CD4-positive, alpha-beta T cell treated with Interleukin-15 for 1 hour (primary cell): ENCODE measurements at places on chromosomes 5 and 9.

DNA sequence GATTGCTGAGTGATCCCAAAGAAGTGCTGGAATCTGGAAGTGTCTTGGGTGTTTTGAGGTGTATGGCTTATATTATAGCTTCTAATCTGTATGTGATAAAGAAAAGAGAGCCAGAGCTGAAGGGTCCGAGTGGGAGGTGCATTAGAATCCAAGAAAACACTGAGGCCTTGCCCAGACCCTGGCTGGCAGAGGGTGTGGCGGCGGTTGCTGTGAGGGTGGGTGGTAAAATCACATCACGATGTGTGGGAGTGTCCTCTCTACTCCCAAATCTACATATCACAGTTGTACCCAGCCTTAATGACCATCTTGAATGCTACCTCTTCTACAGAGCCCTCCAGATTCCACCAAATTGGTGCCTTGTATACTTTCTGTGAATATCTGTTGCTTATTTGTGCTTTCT, 28.9 kb downstream of the ACTBL2 start:
- DNase-seq, result no peak

- no peak for DNase-seq
These were observed 31.0 kb downstream of the PCBD2 start for GRCh38 chr5:134935711-134936602.

DNA sequence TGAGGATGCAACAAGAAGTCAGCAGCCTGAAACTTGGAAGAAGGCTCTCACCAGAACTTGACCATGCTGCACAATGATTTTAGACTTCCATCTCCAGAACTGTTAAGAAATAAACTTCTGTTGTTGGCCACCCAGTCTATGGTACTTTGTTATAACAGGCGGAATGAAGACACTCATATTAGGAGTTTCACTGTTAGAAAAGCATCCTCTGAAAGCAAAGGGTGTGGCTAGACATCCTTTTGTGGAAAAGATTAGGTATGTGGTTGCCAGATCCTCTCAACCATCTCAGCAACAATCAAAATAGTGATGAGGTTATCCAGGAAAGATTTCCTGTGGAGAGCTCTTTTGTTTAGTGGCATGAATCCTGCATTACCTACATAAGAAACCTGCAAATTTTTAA, 20.7 kb downstream of the ITGA2 start:
- no peak for DNase-seq

DNA sequence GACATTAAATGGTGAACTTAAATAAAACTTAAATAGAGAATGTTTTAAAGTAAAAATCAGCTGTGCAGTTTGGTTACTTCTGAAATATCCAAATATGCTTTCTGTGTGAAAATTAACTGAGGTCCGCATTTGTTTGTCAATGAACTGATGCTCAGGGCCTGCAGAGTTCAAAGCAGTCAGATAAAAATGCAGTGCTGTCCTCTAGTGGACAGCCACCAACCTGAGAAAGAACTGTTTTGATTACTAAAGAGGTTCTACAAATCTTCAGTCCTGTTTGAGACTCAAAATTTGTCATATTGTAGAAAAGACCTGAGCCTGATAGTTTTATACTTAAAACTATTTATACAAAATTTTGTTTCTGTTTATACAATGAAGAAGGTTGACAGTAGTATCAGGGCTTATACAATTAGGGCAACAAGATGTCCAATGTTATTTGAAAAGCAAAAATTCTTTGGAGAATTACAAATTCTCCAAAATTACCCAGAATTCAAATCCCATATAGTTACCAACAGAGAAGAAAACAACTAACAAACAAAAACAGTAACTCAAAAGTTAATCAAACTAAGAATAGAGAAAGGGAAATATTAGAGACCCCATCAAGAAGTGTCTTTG, 232.3 kb upstream of the TBCA start:
- no peak for DNase-seq

- DNase-seq, result peak; percentile 70
These were observed 80.2 kb downstream of the NTNG2 start for GRCh38 chr9:132241840-132242620.

GRCh38 chr5:172791726-172792445, 20.9 kb upstream of the DUSP1 start:
- no peak for DNase-seq

DNA sequence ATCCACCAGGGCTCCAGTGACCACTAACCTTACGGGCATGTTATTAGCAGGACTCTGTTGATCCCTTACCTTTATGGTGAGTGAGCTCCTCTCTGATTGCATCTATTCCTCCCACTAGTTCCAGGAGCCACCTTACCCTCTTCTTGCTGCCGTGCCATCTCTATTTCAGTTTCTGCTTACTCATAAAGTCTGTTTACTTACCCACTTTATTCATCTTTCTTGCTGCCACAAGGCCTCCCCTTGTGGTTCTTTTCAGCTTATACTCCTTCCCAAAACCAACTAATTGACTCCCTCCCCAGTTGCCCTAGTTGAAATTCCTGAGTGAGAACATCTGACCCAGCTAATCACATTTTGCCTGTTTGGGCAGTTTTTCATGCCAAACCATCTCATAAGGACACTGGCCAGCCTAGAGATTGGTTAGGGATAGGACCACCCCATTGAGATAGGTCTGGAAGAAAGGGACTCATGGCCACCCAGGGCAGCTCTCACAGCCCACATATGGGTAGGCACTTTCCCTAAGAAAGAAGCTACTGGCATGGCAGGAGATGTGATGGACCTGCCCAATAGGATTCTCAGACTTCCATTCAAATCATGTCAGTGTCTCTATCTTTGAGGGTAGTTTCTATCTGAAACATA, 412.7 kb downstream of the EFNA5 start:
- DNase-seq, result no peak

DNA sequence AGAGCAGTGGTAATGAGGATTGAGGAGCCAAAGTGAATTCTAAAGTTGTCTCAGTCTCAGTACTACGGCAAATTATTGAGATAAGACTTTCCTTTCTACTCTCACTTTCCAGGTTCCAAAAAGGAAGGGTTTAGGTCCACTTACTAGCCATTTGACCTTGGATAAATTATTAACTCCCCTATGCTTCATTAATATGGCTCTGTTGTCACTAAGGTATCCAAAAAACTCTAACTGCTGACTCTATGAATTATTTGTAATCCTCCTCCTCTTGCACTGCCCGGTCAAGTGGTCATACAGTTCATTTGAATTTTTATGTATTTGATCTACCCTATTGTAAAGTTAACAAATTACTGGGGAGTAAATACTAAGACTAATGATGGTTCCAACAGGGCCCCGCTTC, 17.7 kb upstream of the UGCG start:
- DNase-seq, result no peak

DNA sequence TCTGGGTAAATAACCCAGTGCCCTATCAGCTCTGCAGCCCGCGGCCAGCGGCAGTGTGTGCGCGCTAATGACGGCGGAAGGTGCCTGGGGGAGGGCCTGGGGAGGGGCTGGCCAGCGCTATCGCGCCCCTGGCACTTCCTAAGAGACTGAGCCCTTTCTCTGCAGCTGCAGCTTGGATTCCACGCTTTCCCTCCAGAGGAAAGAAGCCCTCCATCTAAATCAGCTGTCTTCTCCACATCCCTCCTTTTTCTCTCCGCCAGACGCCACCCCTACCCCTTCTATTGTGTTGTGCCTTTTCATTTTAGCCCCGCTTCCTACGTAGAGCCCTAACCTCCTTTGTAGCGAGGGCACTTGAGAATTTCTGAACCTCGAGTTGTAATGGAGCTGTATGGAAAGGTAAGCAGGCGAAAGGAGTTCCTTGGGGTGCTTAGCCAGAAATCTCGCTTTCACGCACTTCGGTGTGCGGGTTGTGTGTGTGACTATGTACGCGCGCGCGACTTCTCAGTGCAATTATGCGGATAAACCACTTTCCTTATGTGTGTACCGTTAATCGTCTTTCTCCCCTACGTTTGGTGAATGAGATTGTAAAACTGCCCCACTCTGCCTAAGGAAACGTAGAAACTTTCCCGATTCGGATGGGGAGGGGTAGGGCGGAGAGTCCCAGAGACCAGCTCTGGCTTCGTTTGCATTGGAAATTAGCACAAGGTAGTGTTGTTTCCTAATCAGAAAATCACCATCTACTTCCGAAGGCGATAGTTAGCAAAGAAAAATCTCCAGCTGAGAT, 664 bp upstream of the RAB3C start:
- DNase-seq, result no peak

DNA sequence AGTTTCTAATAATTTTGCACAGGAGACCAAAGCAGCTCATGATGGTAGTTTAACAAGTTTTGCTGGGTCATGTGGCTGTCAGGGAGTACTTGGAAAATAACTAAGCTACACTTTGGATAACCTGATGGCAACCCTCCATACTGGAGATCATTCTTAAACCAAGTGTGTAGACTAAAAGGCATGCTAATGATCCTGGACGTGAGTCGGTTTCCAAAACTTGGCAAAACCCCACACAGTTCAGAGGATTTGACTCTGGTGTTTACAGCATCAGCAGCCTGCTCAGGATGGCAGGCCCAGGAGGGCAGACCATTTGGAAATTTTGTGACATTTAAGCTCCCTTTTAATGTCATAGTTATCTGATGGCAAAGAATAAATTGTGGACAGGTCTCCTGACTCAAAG, 196.5 kb upstream of the EFNA5 start:
- no peak for DNase-seq

DNA sequence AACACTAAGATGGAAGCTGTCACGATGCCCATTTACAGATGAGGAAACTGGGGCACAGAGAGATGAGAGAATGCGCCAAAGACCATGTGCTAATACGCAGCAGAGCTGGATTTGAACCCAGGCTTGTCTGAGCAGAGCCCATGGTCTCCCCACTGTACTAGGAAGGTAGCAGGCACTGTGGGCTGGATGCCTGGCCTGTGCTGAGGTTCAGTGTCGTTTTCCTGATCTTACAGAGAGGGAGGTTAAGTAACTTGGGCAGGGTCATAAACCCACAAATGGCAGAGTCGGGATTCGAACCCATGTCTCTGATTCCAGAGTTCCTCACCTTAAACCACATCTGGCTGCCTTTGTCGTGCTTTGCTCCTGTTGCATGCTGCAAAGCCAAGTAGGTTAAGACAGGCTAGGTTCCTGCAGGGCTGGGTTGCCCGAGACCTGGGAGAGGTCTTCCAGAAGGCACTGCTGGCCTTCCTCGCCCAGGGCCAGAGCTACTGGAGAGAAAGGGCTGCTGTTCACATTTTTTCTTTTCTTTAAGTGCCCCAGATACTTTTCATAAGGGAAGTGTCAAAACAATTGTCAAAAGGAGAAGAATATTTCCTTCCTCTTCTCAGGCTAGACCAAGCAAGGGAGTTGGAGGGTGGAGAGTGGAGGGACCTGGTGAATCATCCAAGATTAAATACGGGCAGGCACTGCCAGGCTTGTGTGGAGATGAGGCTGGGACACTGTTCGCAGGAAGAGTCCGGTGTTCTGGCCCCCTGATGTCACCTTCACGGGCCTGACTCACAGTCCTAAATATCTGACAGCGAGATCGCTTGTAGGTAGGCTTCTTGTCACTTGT, 3.2 kb downstream of the NEK6 start:
- peak; percentile 43 for DNase-seq

DNA sequence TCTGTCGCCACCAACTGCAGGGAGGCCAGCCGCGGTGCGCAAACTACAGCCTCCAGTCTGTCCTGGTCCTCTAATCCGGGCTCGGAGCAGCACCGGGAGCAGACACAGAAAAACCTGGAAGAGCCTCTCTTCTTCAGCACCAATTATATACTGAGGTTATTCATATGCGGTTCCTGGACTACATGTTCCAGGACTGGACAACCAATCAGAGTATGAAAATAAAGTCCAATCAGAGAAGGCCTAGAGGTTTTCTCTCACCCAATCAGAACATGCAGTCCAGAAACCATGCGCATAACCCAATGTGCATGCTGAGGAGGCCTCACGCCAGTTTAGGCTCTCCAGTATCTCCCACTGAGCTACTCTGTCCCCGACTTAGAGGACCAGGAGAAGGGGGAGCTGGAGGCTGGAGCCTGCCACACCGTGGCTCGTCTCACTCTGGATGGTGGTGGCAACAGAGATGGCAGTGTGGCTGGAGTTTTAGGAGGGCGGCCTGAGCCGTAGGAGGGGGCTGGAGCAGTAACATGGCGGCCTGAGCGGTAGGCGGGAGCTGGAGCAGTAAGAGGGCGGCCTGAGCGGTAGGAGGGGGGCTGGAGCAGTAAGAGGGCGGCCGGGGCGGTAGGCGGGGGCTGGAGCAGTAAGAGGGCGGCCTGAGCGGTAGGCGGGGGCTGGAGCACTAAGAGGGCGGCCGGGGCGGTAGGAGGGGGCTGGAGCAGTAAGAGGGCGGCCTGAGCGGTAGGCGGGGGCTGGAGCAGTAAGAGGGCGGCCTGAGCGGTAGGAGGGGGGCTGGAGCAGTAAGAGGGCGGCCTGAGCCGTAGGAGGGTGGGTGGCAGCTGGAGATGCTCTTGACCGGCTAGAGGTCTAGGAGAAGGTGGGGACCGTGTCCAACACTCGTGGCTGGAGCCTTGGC, 20.4 kb upstream of the TRIM52 start:
- no peak for DNase-seq

DNA sequence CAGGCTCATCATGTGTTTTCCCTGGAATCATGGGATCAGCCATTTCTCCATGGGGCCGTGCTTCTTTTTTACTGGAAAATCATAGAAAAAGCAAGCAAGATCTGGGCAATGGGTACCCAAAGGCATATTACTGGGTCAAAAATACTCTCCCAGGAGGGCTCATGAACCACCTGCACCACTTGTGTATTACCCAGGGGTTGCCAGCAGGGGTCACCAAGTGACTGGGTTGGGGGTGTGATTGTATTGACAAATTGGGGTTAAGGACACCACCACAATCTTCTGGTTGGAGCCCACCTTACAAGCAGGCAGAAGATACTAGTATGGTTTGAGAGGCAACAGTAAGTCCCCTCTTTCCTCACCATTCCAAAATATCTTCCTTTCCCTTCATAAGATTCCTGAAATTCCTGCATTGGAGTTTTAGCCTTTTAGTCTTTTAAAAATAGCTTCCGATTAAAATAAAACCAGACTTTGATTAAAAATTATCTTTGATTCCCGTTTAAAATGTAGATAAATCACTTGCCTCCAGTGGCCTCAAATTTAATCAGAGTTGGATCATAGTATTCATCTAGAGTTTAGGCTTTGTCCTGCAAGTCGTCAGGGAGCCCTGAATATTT, 603.3 kb downstream of the KIF4B start:
- DNase-seq, result no peak

GRCh38 chr5:172107571-172107970, 80.5 kb downstream of the STK10 start:
- DNase-seq, result no peak

DNA sequence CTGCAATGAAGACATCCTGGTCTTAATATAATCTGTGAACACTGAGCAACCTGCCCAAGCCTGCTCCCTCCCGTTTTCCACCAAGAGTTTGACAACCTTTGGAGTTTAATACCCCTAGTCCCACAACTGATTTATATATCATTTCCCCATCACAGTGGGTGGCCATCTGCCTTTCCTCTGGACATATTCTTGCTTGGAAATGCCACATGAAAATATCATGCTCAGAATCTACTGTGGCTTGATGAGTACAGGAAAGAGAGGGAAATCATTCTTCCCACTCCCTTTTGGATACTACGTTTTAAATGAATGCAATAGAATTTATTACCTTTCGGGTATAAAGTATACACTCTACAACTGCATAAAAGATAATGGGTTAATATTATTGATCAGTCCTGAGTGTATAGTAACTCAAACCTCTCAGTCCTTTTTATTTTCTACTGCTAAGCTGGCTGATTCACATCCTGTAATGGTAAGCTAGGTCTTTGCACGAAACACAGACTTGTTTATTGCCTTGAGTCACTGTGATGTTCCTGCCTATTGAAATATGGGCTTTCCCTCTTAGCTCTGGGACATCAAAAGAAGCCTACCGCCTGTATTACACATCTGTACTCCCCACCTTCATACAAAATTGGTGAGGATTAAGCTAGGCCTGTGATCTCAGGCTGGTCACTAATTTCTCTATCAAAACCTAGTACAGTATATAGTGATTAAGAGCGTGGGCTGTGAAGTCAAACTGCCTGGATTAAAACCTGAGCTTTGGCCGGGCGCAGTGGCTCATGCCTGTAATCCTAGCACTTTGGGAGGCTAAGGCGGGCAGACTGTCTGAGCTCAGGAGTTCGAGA, 67.6 kb upstream of the NR5A1 start:
- DNase-seq, result no peak
